ENCODE measurements at places on chromosomes 1 and 21. TPM values are rescaled to one million over a fixed set of nuclear protein-coding genes. Genes with fewer than 3 reads are reported as not detected.

The LHX8 gene
- not detected for polyA plus RNA-seq

- DNase-seq = no peak
Observed at GRCh38 chr21:14403681-14404318, 20.9 kb upstream of the HSPA13 start.

GRCh38 chr1:27349784-27350662, 8.2 kb downstream of the SYTL1 start:
- DNase-seq = peak; percentile 69

DNA sequence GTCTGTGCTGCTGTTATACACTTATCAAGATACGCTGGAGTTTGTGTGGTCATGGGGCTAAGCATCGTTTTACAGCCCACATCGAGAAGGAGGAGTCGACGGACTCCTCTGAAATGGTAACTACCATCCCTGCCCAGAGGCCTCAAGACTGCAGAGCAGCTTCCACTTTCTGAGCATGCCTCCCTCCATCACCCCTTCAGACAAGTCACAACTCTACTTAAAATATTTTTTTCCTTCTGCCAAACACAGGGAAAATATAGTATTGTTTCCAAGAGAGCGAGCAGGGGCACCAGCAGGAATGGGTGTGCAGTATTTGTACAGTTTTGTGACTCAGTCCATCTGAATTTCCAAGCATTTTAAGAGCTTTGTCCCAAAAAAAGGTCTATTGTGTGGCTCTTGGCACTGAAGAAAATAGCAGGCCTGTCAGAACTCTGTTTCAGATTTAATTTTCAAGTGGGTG, 14.1 kb downstream of the EVA1C start:
- DNase-seq = no peak

- no peak for DNase-seq
Observed at GRCh38 chr1:118739501-118739900, 248.6 kb downstream of the TBX15 start.

The LCE1A gene
- not detected for polyA plus RNA-seq

DNA sequence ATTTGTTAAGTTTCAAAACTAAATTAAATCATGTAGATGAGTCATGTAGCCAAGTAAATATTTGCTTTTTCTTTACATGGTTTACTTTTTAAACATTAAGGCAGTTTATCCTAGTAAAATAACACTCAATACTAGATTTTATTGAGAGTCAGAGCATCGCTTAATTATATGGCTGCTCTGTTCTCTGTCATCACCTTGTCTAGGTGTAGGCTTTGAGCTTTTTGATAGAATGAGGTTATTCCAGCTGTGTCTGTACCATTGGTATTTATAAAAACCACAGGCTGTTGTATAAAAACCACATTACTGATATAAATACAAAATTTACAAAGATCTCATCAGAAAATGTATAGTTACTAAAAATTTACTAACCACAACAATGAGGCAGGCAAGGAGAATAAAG, 42.5 kb upstream of the GPR52 start:
- no peak for DNase-seq

DNA sequence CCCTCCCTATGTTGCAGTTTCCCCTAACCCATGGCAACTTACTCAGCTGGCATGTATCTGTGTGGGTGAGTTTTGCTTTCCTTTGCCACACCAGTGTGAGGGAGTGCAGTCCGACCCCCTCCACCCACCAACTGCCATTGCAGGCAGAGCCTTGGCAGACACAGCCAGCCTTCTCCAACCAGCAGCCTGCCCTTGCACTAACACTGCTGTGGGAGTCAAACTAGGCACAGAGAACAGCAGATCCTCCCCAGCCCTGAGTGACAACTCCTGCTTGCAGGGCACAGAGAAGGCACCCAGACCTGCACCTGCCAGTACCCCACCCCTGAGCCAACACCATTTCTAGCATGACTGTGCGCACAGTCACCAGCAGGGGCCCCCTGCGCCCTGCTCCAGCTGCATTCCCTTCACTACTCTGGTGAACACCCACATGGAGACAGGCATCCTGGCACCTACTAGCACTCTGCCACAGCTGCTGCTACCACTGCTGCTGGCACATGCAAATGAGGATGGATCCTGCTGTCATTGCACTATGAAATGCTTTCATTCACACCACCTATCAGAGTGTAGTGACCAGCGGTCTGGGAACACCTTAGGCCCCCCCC, 98.4 kb downstream of the MAGI3 start:
- DNase-seq = no peak
